Iris pigment epithelial cell (primary cell): ENCODE measurements at places on chromosomes 16 and 17.

GRCh38 chr16:9013508-9013864, 49.8 kb upstream of the USP7 start:
- DNase-seq, result no peak

DNA sequence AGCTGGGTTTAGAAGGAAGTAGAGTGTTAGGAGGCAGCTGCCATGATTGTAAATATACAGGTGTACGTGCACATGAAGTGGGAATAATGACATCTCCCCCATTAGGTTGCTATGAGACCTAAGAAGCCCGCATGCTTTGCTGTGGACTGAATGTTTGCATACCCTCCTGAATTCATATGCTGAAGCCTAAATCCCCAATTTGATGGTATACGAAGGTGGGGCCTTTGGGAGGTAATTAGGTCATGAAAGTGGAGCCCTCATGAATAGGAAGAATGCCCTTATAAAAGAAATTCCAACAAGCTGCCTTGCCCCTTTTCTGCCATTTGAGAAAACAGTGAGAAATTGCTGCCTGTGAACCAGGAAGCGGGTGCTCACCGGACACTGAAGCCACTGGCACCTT, 44.0 kb downstream of the CCDC182 start:
- no peak for DNase-seq

DNA sequence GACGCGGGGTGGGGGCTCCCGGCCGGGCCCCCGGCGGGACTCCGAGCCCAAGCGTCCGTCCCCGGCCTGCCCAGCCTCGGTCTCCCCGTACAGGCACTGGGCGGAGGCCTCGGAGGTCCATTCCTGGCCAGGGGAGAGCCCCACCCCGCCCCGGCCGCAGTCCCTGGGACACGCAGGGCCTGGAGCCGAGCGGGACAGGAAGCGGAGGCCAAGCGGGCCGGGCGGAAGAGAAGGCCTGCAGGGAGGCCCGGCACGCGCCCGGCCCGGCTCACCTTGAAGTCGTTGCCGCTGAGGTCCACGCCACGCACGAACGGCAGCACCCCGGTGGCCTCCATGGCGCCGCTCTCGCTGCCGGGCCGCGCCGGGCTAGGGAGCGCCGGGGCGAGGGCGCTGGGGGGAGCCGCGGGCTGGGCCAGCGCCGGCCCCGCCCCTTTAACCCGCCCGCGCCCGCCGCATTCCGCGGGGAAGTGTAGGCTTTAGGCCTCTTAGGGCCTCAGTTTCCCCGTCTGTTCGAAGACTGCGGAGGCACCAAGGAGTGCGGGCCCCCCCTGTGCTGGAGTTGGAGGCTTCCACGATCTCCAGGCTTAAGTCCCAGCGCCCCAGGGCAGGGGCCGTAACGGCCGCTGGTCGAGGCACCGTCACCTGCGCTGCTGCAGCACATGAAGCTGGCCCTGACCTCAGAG, at the start of gene FLII:
FLII (minus strand) TSS at position 383 of the 683 bp plus-strand sequence; CDS start at position 335, 48 bp downstream.
- peak; percentile 34 for DNase-seq

DNA sequence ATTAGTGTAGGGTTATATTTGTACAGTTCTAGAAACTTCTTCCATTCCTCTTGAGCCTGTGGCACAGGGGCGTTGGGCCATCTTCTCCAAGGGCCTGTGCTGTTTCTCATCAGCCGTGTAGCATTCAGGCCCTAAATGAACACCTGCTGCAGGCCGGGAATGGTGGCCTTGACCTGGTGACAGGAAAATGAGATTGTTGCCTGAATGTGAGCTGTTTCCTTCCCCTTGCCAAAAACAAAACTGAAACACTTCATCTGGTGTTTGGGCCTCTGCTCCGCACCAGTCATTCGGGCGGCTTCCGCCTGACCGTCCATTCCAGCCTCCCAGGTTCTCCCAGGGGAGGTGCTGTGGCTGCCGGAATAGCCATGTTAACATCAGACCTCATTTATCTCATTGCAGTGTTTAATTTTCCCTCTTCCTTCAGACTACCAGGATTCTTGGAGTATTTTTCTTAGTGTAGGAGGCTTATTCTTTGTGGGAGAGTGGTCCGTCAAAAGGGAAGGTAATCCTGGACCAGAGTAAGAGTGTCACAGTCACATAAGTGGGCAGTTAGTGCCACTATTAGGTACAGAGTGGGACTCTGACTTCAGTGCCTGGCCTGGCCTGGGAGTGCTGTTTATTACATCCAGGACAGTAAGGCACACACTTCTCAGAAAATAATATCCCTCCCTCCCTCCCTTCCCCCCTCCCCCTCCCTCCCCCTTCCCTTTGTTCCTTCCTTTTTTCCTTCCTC, 61.9 kb downstream of the WWP2 start:
- no peak for DNase-seq

GRCh38 chr17:10621397-10621796, 35.7 kb downstream of the MYH3 start:
- no peak for DNase-seq

GRCh38 chr17:50635982-50636803, 1.5 kb downstream of the ABCC3 start:
- DNase-seq, result no peak

DNA sequence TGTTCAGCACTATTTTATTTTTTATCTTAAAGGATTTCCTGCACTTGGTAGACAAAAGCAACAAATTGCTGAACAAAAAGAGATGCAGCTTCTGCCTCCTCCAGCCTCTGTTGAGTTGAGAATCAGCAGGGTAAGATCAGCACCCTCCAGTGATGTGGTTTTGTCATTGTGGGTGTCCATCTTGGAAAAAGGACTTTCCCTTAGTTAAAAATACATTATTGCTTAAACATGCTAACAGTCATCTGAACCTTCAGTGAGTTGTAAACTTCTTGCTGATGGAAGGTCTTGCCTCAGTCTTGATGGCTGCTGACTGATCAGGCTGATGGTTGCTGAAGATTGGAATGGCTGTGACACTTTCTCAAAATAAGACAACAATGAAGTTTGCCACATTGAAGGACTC, 101.2 kb downstream of the PHKB start:
- no peak for DNase-seq

- DNase-seq, result no peak
Observed at GRCh38 chr17:57607553-57608120, 137.5 kb downstream of the CCDC182 start.

GRCh38 chr17:30421592-30421991, 42.9 kb downstream of the CPD start:
- DNase-seq, result no peak

- DNase-seq, result no peak
Observed at GRCh38 chr16:12617401-12617819, 186.3 kb downstream of the CPPED1 start.

DNA sequence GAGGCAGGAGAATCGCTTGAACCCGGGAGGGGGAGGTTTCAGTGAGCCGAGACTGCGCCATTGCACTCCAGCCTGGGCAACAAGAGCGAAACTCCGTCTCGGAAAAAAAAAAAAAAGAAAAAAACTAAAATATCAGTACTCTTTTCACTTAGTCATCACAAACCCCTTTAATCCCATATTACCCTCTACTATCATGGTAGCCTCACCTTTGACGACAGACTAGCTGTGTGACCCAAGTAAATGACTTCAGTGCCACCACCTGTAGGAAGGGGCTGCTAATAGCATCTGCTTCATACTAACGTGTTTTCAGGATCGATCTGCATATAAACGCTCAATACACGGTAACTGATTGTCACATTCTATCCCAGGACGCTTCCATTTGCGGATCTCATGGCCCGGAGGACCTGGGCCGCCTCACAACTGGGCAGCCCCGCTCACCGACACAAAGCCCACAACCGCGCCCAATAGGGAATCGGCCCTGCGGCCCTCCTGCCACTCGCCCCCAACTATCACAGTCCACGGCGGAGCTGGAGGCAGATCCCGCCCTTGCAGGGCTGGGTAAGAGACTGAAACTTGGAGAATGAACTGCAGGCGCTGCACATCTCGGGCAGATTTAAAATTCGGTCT, 1.1 kb upstream of the ZNF263 start:
- DNase-seq, result peak; percentile 70

- no peak for DNase-seq
Observed at GRCh38 chr16:87978127-87978526, 26.9 kb downstream of the BANP start.

- no peak for DNase-seq
Observed at GRCh38 chr17:61484174-61484573, 32.0 kb downstream of the TBX4 start.

GRCh38 chr17:65852911-65853310, 291.5 kb upstream of the AXIN2 start:
- DNase-seq, result no peak

DNA sequence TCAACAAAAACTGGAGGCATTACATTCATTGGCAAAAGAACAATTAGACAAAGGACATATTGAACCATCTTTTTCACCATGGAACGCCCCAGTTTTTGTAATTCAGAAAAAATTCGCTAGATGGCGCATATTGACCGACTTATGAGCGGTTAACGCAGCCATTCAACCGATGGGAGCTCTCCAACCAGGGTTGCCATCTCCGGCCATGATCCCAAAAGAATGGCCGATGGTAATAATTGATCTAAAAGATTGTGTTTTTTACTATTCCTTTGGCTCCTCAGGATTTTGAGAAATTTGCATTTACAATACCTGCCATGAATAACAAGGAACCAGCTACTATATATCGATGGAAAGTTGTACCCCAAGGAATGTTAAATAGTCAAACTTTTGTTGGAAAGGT, 21.4 kb downstream of the ALOX15B start:
- DNase-seq, result peak; percentile 64

- peak; percentile 41 for DNase-seq
Observed at GRCh38 chr17:67718325-67718941, 697 bp downstream of the NOL11 start.
